ENCODE measurements at places on chromosomes 12 and 14. TPM values are rescaled to one million over a fixed set of nuclear protein-coding genes. Genes with fewer than 3 reads are reported as not detected.
A peak's percentile ranks its signal among the peaks of the same experiment; 100 is the strongest.

The CARMIL3 gene
- total RNA-seq: 11.8 TPM

DNA sequence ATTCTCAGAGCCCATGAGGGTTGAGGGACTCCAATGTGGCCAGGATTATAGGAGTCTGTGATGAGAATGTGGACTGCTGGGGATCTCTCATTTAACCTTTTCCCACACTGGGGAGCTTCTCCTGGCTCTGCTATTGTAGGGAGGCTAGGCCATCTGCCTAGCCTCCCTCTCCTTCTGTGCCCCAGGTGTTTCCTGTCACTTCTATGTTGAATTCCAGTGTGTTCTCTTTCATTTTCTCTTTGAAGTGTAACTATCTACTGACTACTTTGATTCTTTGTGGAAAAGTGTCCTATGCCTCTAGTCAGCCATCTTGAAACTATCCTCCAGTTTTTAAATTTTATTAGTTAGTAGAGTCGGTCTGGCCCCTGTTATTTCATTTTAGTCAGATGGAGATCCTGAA, 53.4 kb upstream of the ABCD2 start:
- peaks cover 6% of the 10 kb centered on the region for H3K4me1 ChIP-seq
- DNase-seq: no peak
- H3K27me3 ChIP-seq: no peaks in the 10 kb centered on the region

- H3K27ac ChIP-seq: no peak overlapping the region
- H3K27me3 ChIP-seq: no peaks in the 10 kb centered on the region
- no peaks in the 10 kb centered on the region for H3K4me1 ChIP-seq
- H3K36me3 ChIP-seq: no peaks in the 10 kb centered on the region
- DNase-seq: no peak
- H3K4me3 ChIP-seq: no peak overlapping the region
These were observed 68.6 kb upstream of the RESF1 start for GRCh38 chr12:31890295-31891285.

DNA sequence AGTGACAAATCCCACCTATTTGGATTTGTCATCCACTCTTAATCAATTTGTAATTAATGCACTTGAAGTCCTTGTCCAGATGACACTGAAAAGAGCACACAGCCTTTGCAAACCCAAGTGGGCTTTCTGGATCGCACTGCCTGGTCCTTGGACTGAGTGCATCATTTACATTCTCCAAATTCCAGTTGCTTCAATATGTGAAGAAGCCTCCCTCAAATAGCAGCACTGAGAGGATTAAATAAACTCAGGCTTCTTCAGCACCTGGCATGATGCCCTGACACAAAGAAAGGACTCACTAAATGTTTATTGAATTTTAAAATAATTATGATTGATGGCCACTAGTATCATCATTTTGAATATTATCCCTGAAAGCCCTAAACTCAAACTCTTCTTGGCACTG, 496.5 kb downstream of the VRK1 start:
- peaks cover 8% of the 10 kb centered on the region for H3K4me1 ChIP-seq
- no peak overlapping the region for H3K27ac ChIP-seq
- no peaks in the 10 kb centered on the region for H3K27me3 ChIP-seq
- no peaks in the 10 kb centered on the region for H3K36me3 ChIP-seq
- peak; percentile 8 for DNase-seq
- no peak overlapping the region for H3K4me3 ChIP-seq

DNA sequence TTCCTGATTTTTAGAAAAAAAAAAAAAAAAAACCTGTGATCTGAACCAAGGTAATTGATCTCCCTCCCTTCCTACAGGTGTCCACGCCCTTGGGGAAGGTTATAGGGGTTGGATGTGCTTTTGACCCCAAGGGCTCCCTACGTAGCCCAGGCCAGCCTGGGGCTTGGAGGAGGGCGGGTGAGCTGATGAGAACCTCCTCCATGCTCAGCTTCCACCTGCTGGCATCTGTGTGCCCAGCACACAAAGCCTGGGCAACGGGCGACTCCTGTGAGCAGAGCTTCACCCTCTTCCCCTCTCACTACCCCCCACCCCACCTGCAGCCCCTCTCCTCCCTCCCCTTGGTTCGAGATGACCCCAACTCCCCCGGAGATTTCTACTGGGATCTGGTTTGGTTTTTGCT, 25.3 kb upstream of the INF2 start:
- peaks cover 10% of the 10 kb centered on the region for H3K4me1 ChIP-seq
- H3K36me3 ChIP-seq: no peaks in the 10 kb centered on the region
- H3K27me3 ChIP-seq: no peaks in the 10 kb centered on the region
- no peak overlapping the region for H3K4me3 ChIP-seq
- DNase-seq: no peak
- H3K27ac ChIP-seq: no peak overlapping the region

- no peaks in the 10 kb centered on the region for H3K27me3 ChIP-seq
- peaks cover 30% of the 10 kb centered on the region for H3K4me1 ChIP-seq
- peak overlapping the region; percentile 76 for H3K27ac ChIP-seq
- no peaks in the 10 kb centered on the region for H3K36me3 ChIP-seq
- peak; percentile 60 for DNase-seq
These were observed 167.8 kb downstream of the PAWR start for GRCh38 chr12:79522989-79523386.

DNA sequence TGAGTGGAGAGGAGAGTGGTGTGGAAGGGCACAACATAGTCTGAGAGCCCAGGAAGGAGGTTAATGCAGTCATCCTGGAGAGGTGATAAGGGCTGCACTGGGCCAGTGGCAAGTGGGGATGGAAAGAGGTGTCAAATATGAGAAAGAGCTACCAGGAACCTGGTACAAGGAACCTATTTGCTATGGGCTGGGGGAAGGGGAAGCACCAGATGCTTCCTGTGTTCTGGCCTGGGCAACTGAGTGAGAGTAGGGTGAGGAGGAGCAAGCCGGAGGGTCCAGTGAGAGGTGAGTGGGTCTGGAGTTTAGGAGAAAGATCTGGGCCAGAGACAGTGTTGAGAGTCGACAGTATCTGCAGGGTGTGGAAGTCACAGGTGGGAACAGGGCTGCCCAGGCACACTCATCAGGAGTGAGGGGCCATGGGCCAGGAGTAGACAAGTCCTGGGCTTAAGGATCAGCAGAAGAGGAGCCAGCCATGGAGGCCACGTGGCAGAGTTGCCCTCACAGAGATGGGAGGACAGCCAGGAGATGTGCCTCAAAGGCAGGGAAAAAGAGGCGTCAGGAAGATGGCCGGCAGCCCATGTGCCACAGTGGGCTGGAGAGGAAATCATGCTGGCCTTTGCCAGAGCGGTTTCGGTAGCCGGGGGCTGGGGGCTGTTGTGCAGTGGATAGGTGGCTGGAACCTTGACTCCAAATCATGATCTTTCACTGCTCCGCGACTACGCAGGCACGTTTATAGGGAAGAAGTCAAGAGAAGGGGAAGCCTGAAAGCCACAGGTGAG, 2.9 kb upstream of the AQP6 start:
- no peak overlapping the region for H3K4me3 ChIP-seq
- peaks cover 16% of the 10 kb centered on the region for H3K27me3 ChIP-seq
- no peaks in the 10 kb centered on the region for H3K36me3 ChIP-seq
- peaks cover 1% of the 10 kb centered on the region for H3K4me1 ChIP-seq
- no peak for DNase-seq

DNA sequence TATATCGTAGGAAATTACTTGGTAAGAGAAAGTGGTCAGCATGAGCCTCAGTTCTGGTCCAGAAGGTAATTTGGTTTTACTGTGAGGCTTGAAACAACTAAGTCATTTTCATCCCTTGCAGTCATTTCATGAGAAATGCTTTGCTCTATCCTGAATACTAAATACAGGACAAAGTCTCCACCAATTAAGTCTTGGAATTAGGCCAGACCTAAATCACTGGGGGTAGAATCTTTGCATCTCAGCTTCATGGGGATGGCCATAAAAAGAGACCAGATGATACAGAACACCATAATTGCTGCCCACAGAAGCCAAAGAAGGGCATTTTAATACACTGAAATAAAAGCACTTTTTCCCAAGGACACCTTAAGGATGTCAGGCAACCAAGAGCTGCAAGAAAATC, 277.9 kb upstream of the DCN start:
- DNase-seq: no peak
- no peak overlapping the region for H3K4me3 ChIP-seq
- H3K27me3 ChIP-seq: no peaks in the 10 kb centered on the region
- no peak overlapping the region for H3K27ac ChIP-seq
- H3K36me3 ChIP-seq: no peaks in the 10 kb centered on the region

DNA sequence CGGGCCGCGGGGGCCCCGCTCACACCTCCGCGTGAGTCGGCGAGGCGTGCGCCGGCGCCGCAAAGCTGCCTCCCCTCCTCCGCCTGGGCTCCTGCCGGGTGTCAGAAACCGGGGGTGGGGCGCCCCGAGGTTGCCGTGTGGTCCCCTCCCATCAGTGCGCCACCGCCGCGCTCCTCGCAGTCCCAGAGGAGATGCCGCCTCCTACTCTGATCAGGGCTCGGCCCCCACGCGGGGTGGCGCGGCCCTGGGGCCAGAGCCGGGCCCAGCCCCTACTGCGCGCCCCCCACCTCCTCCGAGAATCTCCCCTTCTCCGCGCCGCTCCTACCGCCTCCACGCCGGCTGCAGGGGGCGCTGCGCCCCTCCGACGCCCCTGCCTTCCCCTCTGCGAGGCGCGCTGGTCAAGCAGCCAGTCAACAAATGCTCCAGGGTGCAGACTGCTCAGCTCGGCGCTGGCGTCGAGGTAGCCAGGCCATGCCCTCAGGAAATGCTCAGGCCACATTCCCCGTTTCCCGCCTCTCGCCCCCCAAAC, 467 bp upstream of the JAG2 start:
- H3K4me1 ChIP-seq: no peaks in the 10 kb centered on the region
- peak; percentile 82 for DNase-seq
- H3K27ac ChIP-seq: no peak overlapping the region
- peaks cover 20% of the 10 kb centered on the region for H3K27me3 ChIP-seq

The BCL11B gene
- total RNA-seq: 6.7 TPM
